Osteoblast (primary cell): ENCODE measurements at places on chromosomes 6 and 20. TPM values are rescaled to one million over a fixed set of nuclear protein-coding genes. Genes with fewer than 3 reads are reported as not detected.

DNA sequence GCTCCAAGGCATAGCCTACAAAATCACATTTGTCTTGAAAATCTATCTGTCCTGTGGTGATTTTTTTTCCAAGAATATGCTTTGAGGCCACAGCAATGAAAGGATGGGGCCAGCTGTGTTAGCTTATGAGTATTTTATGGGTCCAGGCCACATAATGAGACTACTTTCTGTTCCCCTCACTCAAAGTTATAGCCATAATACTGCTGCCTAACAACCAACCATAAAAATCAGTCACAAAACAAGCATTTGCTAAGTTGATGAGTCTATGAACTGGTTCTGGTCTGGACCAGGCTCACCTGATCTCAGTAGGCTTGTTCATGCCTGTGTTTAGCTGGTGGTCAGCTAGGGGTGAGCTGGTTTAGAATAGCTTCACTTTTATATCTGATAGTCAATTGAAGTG, 192.5 kb upstream of the PLCB4 start:
- H3K4me3 ChIP-seq, result no peak overlapping the region
- no peak for DNase-seq
- no peaks in the 10 kb centered on the region for H3K36me3 ChIP-seq
- H3K27me3 ChIP-seq, result no peaks in the 10 kb centered on the region
- no peaks in the 10 kb centered on the region for H3K4me1 ChIP-seq

- H3K36me3 ChIP-seq, result no peaks in the 10 kb centered on the region
- H3K27ac ChIP-seq, result no peak overlapping the region
- no peak overlapping the region for H3K4me3 ChIP-seq
- DNase-seq, result no peak
- H3K27me3 ChIP-seq, result peaks cover 9% of the 10 kb centered on the region
Observed at GRCh38 chr20:38870733-38871559, 55.3 kb upstream of the FAM83D start.

- H3K27ac ChIP-seq, result no peak overlapping the region
- no peak overlapping the region for H3K4me3 ChIP-seq
- peaks cover 2% of the 10 kb centered on the region for H3K27me3 ChIP-seq
- H3K36me3 ChIP-seq, result no peaks in the 10 kb centered on the region
Observed at GRCh38 chr6:38806271-38806670, 91.2 kb downstream of the DNAH8 start.

DNA sequence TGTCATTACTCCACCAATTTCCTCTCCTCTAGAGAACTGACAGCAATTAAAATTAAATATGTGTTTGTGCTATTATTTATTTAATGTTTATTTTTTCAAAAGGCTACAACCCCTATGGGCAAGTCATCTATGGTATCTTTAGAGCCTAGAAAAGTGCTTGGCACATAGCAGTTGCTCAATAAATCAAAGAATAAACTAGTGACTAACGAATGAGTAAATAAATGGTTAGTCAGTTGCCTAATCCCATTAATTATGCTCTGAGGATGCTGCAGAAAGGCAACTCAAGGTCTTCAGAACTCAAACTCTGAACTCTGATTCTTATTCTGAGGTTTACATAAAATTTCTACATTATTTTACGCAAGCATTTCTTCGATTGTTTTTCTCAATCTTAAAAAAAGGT, 193.0 kb upstream of the TSHZ2 start:
- no peaks in the 10 kb centered on the region for H3K36me3 ChIP-seq
- H3K4me3 ChIP-seq, result no peak overlapping the region
- no peaks in the 10 kb centered on the region for H3K4me1 ChIP-seq
- H3K27me3 ChIP-seq, result no peaks in the 10 kb centered on the region
- no peak for DNase-seq
- no peak overlapping the region for H3K27ac ChIP-seq

- H3K4me3 ChIP-seq, result no peak overlapping the region
- no peaks in the 10 kb centered on the region for H3K27me3 ChIP-seq
- H3K4me1 ChIP-seq, result peaks cover 13% of the 10 kb centered on the region
- no peak for DNase-seq
- peaks cover 35% of the 10 kb centered on the region for H3K36me3 ChIP-seq
Observed at GRCh38 chr6:147321260-147321659, 117.0 kb downstream of the STXBP5 start.

DNA sequence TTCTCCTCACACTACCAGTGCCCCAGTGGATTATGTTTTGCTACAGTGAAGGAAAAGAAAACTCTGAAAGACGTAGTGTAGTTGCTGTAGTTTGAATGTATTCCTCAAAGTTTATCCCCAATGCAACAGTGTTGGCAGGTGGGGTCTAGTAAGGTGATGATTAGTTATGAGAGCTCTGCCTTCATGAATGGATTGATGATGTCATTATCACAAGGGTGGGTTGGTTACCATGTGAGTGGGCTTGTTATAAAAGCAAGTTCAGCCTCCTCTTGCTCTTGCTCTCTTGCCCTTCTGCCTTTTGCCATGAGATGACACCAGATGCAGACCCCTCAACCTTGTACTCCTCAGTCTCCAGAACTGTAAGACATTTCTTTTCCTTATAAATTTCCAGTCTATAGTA, 244.7 kb upstream of the RSPO3 start:
- DNase-seq, result no peak
- no peak overlapping the region for H3K27ac ChIP-seq
- H3K4me1 ChIP-seq, result no peaks in the 10 kb centered on the region
- no peaks in the 10 kb centered on the region for H3K27me3 ChIP-seq
- no peak overlapping the region for H3K4me3 ChIP-seq

GRCh38 chr20:54793291-54793992, 318.0 kb downstream of the DOK5 start:
- no peaks in the 10 kb centered on the region for H3K27me3 ChIP-seq
- no peak for DNase-seq
- no peak overlapping the region for H3K4me3 ChIP-seq

- H3K4me3 ChIP-seq, result no peak overlapping the region
- DNase-seq, result no peak
- no peak overlapping the region for H3K27ac ChIP-seq
- no peaks in the 10 kb centered on the region for H3K4me1 ChIP-seq
- H3K27me3 ChIP-seq, result no peaks in the 10 kb centered on the region
Observed at GRCh38 chr20:52789716-52790115, 182.4 kb upstream of the TSHZ2 start.

DNA sequence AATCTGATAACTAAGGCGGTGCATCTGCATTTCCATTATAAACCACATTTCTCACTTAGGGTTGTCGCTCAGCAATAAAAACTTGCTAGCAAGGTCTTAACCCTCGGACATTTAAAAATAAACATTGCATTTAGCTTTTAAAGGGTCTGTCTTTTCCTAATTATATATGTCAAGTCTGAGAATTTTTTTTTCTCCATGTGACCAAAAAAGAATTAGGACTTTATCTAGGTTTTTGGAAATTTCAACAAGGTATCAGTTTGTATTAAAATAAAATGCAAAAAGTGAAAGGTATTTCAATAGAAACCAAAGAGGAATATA, 198.1 kb downstream of the FOXA2 start:
- DNase-seq, result no peak
- H3K36me3 ChIP-seq, result no peaks in the 10 kb centered on the region
- H3K4me1 ChIP-seq, result no peaks in the 10 kb centered on the region
- H3K4me3 ChIP-seq, result no peak overlapping the region
- no peaks in the 10 kb centered on the region for H3K27me3 ChIP-seq

ZSWIM3 gene
- total RNA-seq, result 4.7 and 5.3 TPM in 2 replicates

ROS1 gene
- total RNA-seq, result 0.59 and 1.4 TPM in 2 replicates

GHRH gene
- total RNA-seq, result not detected in 2 replicates

PROCR gene
- 35.9 and 38.0 TPM in 2 replicates for total RNA-seq

DPM1 gene
- 43.3 and 53.2 TPM in 2 replicates for total RNA-seq
